ENCODE measurements at places on chromosomes 5 and 9.
A peak's percentile ranks its signal among the peaks of the same experiment; 100 is the strongest.

DNA sequence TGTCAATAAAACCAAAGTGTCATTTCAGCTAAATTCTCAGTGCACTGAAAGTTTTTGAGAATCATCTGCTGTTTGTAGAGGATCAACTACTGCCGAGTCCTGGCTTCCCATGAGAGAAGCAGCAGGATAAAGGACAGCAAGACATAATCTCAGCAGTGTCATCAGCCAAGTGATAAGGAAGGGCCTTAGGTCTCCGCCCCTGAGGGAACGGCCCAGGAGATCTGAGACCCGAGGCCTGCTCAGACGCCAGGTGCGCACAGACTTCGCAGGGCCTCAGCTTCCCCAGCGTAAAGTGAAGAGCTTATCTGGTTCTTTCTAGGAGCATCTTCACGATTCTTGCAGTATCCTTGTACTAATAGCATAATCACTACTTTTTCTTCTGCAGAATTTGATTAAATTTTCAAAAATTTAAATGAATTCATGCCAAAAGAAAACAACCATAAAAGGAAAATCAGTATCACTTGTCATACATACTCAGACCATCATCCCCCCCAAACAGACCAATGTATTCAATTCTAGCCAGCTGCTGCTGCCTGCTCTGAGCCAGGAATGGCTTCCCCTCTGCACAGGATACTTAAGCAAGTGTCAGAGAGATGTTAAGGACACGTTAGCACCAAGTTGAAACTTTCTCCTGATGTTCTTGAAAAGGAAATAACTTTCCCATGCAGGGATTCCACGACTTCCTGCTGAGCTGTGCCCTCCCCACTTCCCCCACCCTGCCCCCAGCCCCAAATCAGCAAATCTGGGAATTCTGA lies 2.2 kb downstream of the GFPT2 start:
- no peak for DNase-seq

DNA sequence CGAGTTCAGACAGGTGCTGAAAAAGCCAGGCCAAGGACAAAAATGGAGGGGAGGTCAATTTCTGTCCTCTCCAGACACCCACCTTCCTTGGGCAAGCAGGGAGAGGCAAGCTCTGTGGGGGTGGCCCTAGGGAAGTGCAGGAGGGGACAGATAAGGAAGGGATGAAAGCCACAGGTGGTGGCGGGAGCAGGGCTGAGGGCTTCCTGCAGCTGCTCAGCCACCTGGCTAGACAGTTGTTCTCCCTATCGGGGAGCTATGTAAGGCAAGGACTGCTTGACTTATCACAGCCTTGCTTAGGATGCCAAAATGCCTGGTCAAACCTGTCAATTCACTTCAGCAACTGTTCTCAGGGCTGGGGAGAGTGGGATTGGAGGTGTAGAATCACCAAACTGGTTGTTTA lies 266.1 kb downstream of the ZSWIM6 start:
- no peak for DNase-seq

DNA sequence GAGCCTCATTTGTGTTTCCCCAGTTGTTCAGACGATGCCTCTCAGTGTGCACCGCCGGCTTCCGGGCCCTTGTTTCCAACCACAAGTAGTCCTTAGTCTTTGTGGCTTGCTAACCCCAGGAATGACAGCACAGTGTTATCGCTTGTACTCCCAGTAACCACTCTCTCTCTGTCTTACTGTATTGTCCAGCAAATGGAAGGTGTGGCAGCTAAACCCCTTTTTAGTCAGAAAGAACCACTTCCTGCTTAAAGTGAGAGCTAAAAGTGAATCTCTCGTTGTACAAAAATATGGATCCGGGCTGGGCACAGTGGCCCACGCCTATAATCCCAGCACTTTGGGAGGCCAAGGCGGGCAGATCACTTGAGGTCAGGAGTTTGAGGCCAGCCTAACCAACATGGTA lies 61.3 kb downstream of the ENC1 start:
- DNase-seq: no peak

- DNase-seq: no peak
Observed at GRCh38 chr5:133877351-133878235, 90.8 kb downstream of the C5orf15 start.

DNA sequence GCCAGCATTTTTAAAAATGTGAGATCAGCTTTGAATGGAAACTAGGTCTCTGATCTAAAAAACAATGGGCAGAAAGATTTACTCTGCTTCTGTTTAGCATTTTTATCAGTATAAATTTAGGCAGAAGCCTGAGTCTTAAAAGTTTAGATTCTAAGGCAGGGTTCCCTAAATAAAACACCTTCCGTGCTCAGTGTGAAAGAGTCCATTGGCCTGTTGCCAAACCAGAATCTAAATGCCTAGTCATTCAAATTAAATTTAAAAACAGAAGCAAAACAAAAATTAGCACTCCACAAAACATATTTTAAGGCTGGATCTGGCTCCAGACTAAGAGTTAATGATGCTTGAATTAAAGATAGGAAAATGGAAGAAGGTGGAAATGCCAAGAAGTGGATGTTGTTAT lies 4.5 kb downstream of the TYRP1 start:
- DNase-seq: no peak

DNA sequence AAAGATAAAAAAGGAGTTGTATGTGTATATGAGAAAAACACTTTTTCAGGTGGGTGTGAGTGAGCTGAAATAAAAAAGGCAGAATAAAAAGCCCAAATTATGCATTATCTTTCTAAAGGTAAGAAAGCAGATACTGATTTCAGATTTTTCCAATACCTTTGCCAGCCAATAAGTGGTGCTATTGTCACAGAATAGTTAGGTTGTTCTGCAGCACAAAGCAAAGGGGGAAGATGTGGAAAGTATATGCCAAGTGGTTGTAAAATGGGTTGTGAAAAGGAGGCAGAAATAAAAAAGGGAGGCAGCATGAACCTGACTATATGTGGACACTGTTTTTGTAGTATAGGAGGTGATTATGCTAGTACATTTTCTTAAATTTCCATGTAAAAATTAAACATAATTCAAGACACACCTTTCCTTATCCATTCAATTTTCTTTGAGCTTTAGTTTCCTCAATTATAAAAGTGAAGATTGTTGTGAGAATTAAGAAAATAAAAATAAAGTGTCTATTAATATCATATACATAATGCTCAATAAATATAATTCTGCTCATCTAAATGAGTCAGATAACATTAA lies 106.7 kb downstream of the SMIM15 start:
- peak; percentile 39 for DNase-seq

DNA sequence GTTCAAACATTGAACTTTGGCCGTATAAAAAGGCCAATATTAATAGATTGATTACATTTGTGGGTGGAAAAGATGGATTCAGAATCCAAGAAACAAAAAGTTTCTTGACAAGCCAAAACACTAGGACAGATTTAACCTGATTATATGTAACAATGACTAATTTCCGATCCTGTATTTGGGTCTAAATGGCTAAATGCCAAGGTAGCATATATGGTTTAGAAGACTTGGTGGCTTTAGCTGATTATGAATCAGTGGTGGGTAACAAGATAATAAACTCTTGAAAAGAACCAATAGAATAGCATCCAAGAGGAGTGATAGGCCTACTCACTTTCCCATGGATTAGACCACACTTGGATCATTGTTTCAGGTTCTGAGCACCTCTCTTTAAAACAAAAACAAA lies 21.8 kb upstream of the ANP32B start:
- no peak for DNase-seq

- no peak for DNase-seq
Observed at GRCh38 chr9:110606179-110606790, 26.7 kb upstream of the SVEP1 start.

DNA sequence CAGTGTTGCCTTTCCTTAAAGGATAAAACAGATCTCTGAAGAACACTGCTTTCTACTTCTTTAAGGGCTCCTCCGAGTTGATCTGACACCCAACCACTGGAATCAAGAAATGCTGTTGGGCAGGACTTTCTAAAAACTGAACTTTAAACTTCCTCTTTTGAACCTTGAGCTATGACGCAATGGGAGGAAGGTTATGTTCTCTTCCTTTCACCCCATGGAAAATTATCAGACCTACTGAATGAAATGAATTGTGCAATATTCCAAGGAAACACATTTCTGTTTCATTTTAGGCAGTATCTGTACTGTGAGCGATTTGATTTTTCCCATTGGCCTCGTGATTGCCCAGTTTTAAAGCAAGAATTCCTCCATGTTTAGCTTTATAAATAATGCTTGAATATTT lies 206.0 kb upstream of the PRR16 start:
- no peak for DNase-seq

- peak; percentile 55 for DNase-seq
Observed at GRCh38 chr9:81776834-81777233, 87.5 kb upstream of the TLE1 start.

Data from NCI-H2029 (cell line).